ENCODE measurements at places on chromosomes 7 and 10. TPM values are rescaled to one million over a fixed set of nuclear protein-coding genes. Genes with fewer than 3 reads are reported as not detected.

The SPDYE2 gene
- not detected for total RNA-seq

The SCART1 gene
- 1.3 TPM for total RNA-seq

The HOXA2 gene
- 2.0 TPM for total RNA-seq

The CNNM1 gene
- total RNA-seq: 0.63 TPM

The CDC123 gene
- 96.5 TPM for total RNA-seq

The ATAD1 gene
- total RNA-seq: 24.8 TPM

The SPDYE2B gene
- not detected for total RNA-seq

The RAB19 gene
- 3.6 TPM for total RNA-seq

The TBX20 gene
- 1.8 TPM for total RNA-seq

The SLC18A3 gene
- not detected for total RNA-seq

The TBATA gene
- not detected for total RNA-seq

The PKD1L1 gene
- under 0.01 TPM for total RNA-seq

The TUBAL3 gene
- total RNA-seq: not detected

The LIPN gene
- total RNA-seq: not detected

The CLRN3 gene
- total RNA-seq: not detected

The GDF2 gene
- total RNA-seq: not detected

The LRWD1 gene
- 27.9 TPM for total RNA-seq

The CAV1 gene
- total RNA-seq: 110 TPM

The KLLN gene
- total RNA-seq: 0.06 TPM

The ATRNL1 gene
- total RNA-seq: 11.7 TPM

The LYZL1 gene
- total RNA-seq: not detected

The VTI1A gene
- 30.1 TPM for total RNA-seq

The ACTR3C gene
- total RNA-seq: 22.1 TPM

The ATOH7 gene
- 0.58 TPM for total RNA-seq

The TRDMT1 gene
- 4.6 TPM for total RNA-seq

The MEOX2 gene
- not detected for total RNA-seq

The PCGF6 gene
- total RNA-seq: 16.2 TPM

The GJD4 gene
- not detected for total RNA-seq

The STEAP4 gene
- total RNA-seq: 0.80 TPM

The DENND2A gene
- total RNA-seq: 27.6 TPM

The RHBDD2 gene
- total RNA-seq: 47.3 TPM

The GIMAP1 gene
- not detected for total RNA-seq

The PPP1R17 gene
- total RNA-seq: not detected

The ZNF248 gene
- total RNA-seq: 4.0 TPM

The OPALIN gene
- total RNA-seq: not detected

The CRYGN gene
- total RNA-seq: not detected

The BRAF gene
- total RNA-seq: 7.0 TPM

The SLC16A9 gene
- total RNA-seq: 3.5 TPM

The GPC2 gene
- total RNA-seq: 4.1 TPM

The NAT16 gene
- 0.12 TPM for total RNA-seq

The SLC25A28 gene
- total RNA-seq: 8.3 TPM

The KIF11 gene
- total RNA-seq: 36.5 TPM

The SYT15 gene
- total RNA-seq: 0.14 TPM

The CYP3A7 gene
- total RNA-seq: 0.12 TPM

The PPP1R3C gene
- 2.1 TPM for total RNA-seq

The GSDME gene
- 42.8 TPM for total RNA-seq

The BICC1 gene
- 150 TPM for total RNA-seq

The MBLAC1 gene
- total RNA-seq: 3.7 TPM
